ENCODE measurements at places on chromosomes 2 and 18.
A peak's percentile ranks its signal among the peaks of the same experiment; 100 is the strongest.

DNA sequence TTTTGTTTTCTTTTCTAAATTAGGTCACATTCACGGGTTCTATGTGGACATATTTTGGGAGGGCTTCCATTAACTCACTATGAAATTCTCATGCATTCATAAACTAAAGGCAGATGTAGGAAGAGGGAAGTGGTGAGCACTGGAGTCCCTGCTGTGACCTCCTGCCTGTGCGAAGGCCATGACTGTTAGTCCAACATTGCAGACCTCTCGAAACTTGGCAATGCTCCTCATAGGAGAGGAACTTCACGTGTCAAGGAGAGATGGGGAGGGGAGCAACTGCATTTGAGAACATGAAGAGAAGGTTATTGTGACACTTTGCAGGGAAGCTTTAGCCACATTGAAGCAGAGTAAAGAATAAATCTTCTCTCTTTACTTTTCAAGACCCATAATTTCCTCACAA is 126.4 kb upstream of the HNMT start:
- no peak for DNase-seq

- no peak for DNase-seq
These were observed 57.8 kb downstream of the ACAA2 start for GRCh38 chr18:49755489-49755888.

GRCh38 chr2:172908275-172908674 is 167.4 kb upstream of the MAP3K20 start:
- DNase-seq = no peak

GRCh38 chr2:16071039-16071864 is 130.9 kb downstream of the MYCN start:
- no peak for DNase-seq

DNA sequence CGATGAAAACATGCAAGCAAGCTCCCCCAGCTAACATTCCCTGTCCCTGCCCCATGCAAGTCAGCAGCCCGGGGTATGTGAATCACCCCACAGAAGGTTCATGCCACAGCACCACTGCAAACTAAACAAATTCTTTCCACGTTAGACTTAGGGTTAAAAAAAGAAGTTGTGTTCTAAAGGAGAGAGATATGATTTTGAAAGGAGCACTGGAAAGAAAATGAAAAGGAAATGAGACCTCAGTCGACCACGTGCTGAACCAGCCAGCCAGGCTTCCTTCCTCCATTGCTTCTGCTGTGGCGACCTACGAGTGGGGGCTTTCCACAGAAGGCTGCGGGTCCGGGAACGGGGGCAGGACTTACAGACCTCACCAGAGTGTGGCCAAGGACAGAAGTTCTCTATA is 52.0 kb downstream of the ARL4C start:
- peak; percentile 10 for DNase-seq

DNA sequence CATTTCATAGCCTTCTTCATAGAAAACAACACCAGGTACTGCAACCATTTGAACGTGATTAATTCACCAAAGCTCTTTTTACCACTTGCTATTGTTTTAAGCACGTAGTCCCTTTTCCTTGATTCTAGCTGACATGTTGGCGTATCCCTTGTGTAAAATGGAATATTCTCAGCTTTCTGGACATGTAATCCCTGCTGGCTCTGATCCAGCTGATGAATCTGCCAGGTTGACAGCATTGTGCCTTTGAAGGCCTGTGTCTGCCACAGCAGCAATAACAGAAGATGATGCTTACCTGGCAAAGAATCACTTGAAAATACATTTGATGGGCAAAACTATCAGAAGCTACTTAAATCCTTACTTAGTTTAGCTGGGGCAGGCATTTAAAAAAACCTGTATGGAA is 81.0 kb upstream of the CCDC150 start:
- no peak for DNase-seq

DNA sequence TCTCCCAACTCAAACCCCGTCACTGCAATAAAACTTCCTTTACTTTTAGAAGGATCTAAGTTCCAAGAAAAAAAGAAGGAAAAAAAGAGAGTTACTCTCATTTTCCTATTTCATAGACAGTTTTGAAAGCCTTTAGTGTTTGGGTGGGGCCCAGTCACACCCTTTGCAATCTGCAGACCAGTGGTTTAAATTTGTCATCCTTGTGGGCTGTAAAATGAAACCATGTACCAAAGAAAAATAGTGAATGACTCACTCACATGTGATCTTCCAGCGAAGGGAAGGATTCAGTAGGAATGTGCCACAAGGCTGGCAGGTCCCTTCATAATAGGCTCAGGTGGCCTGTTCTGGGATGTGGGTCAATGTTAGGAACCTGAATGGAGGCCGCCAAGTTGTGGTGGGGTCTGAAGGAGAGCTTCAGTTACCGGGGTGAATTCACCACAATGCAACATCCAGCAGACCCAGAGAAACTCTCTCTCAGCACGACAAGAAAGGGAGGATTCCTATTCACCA is 28.3 kb downstream of the ANXA4 start:
- DNase-seq = no peak

DNA sequence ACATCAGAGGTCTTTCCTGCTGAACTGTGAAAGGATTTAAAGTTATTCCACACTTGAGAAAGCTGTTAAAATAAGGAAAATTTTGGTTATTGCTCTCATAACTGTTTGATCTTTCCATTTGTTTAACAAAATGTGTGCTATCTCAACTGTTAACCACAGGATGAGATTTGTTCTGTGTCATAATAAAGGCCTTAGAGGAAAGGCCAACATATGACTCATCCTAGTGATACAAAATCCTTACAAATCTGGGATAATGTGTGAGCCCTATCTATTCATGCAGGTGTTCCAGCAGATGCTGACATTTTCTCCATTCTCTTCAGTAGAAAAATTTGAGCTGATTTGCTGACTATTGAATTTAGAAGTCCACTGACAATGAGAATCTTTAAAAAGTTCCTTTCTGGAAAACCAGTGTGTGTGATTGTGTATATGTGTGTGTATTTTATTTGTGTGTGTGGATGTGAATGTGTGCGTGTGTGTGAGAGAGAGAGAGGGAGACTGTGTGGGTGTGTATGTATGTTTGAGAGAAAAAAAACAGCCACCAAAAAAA is 1111.9 kb upstream of the GYPC start:
- DNase-seq = no peak

GRCh38 chr2:122451040-122451439 is 695.6 kb downstream of the TSN start:
- peak; percentile 57 for DNase-seq

DNA sequence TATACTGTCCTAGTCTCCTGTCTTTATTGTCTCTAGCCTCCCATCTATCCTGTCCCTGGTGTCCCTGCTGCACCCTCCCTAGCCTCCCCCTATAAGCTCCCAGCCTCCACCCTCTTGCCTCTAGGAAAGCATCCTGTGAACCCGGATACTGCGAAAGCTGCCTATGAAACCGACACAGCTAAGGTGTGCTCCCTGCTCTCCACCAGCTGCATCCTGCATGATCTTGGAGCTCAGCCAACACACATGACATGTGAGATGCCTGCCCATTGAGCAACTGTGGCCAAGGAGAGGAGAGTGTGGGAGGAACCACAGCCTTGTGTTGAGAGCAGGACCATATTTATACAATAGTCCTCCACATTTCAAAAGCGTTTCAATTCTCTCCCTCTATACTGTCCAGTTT is 187.1 kb downstream of the ZBTB7C start:
- no peak for DNase-seq

GRCh38 chr2:227500301-227500630 is 28.3 kb downstream of the AGFG1 start:
- DNase-seq = no peak

DNA sequence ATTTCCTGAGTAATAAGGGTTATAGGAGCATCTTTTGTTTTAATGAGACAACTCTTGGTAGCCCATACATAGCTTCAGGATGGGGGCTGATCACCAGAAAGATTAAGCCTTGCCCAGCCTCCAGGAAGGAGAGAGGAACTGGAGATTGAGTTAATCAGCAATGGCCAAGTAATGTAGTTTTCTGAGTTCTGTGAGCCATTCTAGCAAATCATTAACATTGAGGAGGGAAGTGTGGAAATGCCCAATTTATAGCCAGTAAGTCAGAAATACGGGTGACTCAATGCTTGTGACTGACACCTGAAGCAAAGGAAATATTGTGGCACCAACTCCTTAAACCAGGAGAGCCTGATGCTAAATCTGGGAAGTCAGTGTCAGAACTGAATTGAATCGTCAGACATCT is 205.1 kb upstream of the SRD5A2 start:
- DNase-seq = no peak

Data from endodermal cell (in vitro differentiated cells).